ENCODE measurements at places on chromosomes 1 and 21.
A peak's percentile ranks its signal among the peaks of the same experiment; 100 is the strongest.

GRCh38 chr1:201495551-201496295, 11.2 kb downstream of the CSRP1 start:
- peak; percentile 70 for DNase-seq

- no peak for DNase-seq
Observed at GRCh38 chr1:116764466-116764898, 10.3 kb downstream of the CD2 start.

DNA sequence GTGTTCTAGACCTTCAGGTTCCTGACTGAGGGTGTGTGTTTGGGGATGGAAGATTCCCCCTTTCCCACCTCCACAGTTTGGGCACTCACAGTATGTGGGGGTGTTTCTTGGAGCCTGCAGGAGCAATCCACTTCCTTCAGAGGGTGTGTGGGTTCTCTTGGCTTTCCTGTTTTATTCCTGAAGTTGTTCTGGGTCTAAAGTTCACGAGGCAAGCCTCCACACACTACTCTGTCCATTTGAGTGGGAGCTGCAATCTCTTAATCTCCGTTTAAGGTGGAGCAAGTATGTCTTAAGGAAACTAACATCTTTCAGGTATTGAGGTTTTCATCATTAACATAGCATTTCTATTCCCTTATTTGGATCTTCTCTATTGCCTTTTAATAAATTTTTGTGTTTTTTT, 141.8 kb downstream of the TENT5C start:
- no peak for DNase-seq

- DNase-seq = no peak
Observed at GRCh38 chr1:223490256-223490655, 97.0 kb downstream of the CCDC185 start.

DNA sequence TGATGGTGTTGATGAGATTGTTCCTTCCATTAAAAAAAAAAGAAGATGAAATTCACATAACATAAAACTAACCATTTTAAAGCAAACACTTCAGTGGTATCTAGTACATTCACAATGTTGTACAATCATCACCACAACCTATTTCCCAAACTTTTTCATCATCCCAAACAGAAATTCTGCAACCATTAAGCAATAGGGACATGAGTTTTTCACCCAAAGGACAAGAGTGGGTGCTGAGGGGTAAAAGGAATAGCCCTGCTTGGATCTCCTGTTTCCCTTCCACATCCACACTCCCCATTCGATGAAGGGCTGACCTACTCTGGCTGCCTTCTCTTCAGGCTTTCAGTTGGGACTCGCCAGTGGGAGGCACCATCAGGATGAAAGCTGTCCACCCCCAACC, 59.3 kb downstream of the SLC9A1 start:
- no peak for DNase-seq

- DNase-seq = no peak
Observed at GRCh38 chr1:215617979-215618378, 50.9 kb downstream of the KCTD3 start.

Data from NCI-H2081 (cell line).